GM23338 (cell line): ENCODE measurements at places on chromosomes 11 and 22. TPM values are rescaled to one million over a fixed set of nuclear protein-coding genes. Genes with fewer than 3 reads are reported as not detected.

RCOR2 gene
- 60.1 and 66.9 TPM in 2 replicates for total RNA-seq

DNA sequence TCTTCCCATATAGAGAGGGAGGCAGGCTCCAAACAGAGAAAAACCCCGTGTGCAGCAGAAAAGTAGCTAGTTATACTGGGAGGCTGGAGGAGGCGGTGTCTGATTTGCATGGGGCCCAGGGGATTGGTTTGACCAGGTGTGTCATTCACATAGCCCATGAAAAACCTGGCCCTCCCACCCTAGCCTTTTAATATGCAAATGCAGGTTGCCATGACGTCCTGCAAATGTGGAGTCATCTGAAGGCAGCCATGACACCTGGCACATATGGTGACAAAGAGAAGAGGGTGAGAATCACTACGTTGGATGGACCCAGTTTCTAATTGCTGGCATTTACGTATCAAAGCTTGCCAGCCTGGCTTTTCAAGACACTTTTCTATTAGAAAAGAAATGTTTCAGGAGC is 57.8 kb downstream of the FAM181B start:
- H3K4me3 ChIP-seq: no peak overlapping the region
- peak; percentile 85 for DNase-seq
- H3K4me1 ChIP-seq: no peaks in the 10 kb centered on the region; the same call in 1 of the 2 replicates
- H3K27ac ChIP-seq: no peak overlapping the region
- no peaks in the 10 kb centered on the region for H3K27me3 ChIP-seq

GRCh38 chr11:6625156-6625831 is 6.1 kb upstream of the TPP1 start:
- H3K27me3 ChIP-seq: peaks cover 21% of the 10 kb centered on the region
- H3K4me1 ChIP-seq: no peaks in the 10 kb centered on the region; the same call in 1 of the 2 replicates
- no peaks in the 10 kb centered on the region for H3K36me3 ChIP-seq
- no peak overlapping the region for H3K4me3 ChIP-seq
- H3K27ac ChIP-seq: no peak overlapping the region

DNAJB7 gene
- total RNA-seq: not detected in 2 replicates

DNA sequence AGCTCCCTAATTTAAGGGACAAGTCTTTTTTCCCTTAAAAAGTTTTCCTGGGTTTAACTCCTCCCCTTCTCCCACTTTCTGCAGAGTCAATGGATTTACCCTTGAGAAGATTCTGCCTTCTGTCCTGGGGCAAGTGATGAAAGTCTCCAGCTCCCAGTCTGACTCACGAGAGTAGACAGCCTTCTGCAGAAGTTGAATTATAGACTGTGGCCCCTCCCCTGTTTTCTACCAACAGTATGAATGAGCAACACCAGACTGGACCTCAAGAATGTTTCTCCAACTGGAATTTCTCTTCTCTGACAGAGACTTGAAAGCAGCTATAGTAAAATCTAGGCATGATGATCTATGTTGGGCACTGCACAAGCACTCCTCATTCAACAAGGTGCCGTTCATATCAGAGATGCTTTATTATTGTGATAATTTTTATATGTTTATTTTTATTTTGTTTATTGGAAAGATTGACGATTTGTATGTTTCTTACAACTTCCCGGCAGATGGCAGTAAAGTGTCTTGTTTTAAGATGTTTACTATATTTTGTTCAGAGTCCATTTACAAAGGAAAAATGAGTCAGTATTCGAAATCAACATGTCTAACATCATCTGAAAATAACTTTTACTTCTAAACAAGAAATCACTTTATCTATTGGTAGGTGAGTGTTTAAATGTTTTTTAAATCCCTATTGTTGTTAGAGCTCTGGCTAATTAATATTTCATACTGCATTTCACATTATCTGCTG is 56.6 kb downstream of the LMO2 start:
- H3K36me3 ChIP-seq: no peaks in the 10 kb centered on the region
- no peak overlapping the region for H3K27ac ChIP-seq
- no peaks in the 10 kb centered on the region for H3K27me3 ChIP-seq
- no peak overlapping the region for H3K4me3 ChIP-seq

GRCh38 chr11:6354651-6355485 is 34.6 kb upstream of the CAVIN3 start:
- H3K36me3 ChIP-seq: no peaks in the 10 kb centered on the region
- H3K4me3 ChIP-seq: no peak overlapping the region
- no peak for DNase-seq
- H3K27ac ChIP-seq: no peak overlapping the region
- H3K4me1 ChIP-seq: no peaks in the 10 kb centered on the region

DNA sequence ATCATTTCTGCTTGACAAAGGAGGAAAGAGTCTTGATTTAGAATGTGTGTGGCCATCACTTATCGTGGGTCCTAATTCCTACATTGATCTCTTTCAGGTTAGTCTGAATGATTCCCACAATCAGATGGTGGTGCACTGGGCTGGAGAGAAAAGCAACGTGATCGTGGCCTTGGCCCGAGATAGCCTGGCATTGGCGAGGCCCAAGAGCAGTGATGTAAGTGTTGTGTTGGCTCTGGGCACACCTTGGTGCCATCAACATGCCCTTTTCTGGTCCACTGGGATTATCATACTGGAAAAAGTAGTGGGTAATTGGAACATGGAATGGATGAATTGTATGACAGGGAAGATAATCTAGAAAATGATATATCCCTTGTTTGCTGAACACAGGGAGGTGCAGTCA is 17.1 kb upstream of the SORL1-AS1 start:
- no peak overlapping the region for H3K4me3 ChIP-seq
- no peak overlapping the region for H3K27ac ChIP-seq

OR2AT4 gene
- total RNA-seq: not detected in 2 replicates

GRCh38 chr11:109208121-109208520 is 213.9 kb upstream of the C11orf87 start:
- H3K27me3 ChIP-seq: no peaks in the 10 kb centered on the region
- no peaks in the 10 kb centered on the region for H3K36me3 ChIP-seq
- H3K27ac ChIP-seq: no peak overlapping the region
- DNase-seq: no peak
- H3K4me1 ChIP-seq: no peaks in the 10 kb centered on the region
